Stimulated activated CD8-positive, alpha-beta memory T cell treated with anti-CD3 and anti-CD28 coated beads, Interleukin-4, amount 100 ng/mL, for 1 hour (primary cell): ENCODE measurements at places on chromosomes 4 and X.

DNA sequence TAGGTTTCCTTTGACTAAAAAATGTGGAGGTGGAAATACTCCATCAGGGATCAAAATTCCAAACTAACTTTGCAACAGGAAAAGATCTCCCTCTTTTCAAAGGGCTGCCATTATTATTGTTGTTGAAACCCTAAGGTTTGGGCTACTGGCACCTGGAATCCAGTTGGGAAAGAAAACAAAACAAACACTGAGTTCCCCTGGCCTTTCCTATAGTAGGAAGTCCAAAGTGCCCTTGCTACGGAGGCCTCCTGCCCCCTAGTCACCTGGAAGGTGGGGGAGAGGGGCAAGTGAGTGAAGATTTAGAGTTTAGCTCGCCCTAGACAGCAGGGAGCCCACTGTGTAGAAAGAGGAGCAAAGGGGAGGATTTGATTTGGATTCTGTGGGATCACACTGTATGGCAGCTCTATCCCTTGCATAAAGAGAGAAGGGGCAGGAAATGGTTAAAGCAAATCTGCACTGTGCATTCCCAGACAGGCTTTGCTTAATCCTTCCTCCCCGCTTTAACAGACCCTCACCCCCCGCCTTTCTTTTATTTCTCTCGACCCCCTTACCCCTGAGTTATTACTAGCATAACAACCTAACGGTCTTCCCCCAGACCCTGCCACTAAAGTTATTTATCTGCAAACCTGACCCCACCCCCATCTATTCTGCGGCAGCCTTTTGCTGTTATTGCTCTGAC, 627 bp upstream of the FAT4 start:
- no peak for DNase-seq

DNA sequence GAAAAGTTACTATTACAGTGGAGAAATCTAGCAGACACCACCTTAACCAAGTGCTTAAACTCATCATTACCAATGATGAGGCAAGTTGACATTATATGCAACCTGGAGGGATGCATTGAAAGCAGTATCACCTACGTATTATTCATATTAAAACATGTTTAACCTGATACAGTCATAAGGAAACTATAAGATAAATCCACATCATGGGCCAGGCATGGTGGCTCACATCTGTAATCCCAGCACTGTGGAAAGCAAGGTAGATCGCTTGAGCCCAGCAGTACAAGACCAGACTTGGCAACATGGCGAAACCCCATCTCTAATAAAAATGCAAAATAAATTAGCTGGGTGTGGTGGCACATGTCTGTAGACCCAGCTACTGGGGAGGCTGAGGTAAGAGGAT, 22.3 kb upstream of the INTU start:
- no peak for DNase-seq

GRCh38 chr4:5292101-5292500, 240.8 kb downstream of the STK32B start:
- DNase-seq, result no peak

DNA sequence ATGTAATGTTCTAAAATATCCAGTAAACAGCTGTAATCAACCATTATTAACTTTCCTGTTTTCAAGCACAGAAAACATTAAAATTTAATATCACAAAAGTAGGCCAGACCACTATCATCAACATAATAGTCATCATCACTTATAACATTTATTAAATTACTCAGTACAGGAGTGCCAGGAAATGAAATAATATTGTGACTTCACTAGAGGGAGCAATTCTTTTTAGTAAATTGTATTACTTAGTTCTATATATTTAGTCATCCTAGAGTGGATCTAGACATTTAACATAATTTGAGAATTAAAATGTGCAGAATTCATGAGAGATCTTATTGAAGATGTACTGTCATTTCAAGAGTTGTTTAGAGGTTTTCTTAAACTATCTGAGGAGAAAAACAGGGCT, 33.6 kb downstream of the PITX2 start:
- DNase-seq, result no peak
